ENCODE measurements at places on chromosomes 1 and 21.

- DNase-seq, result no peak
These were observed 14.2 kb upstream of the HSPG2 start for GRCh38 chr1:21951226-21951870.

DNA sequence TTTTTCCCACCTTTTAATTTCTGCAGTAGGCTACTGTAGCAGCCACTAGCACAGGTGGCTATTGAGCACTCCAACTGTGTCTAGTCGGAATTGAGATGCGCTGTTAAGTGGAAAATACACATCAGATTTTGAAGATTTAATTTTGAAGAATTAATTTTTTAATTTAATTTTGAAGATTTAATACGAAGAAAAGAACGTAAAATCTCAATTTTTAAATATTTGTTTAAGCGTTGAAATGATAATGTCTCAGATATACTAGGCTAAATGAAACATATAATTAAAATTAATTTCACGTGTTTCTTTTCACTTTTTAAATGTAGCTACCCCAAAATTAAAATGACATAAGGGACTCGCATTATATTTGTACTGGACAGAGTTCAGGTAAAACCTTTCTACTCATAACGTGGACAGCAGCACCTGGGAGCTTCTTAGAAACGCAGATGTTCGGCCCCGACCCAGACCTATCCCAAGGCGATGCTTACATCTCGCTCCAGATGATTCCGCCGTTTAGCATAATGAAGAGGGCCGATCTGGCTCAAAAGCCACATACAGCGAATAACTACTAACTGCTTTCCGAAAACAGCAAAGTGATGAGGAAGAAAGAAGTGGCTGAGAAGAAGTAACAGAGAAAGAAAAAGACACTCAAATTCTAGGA, 717 bp downstream of the CRYZL1 start:
- no peak for DNase-seq

DNA sequence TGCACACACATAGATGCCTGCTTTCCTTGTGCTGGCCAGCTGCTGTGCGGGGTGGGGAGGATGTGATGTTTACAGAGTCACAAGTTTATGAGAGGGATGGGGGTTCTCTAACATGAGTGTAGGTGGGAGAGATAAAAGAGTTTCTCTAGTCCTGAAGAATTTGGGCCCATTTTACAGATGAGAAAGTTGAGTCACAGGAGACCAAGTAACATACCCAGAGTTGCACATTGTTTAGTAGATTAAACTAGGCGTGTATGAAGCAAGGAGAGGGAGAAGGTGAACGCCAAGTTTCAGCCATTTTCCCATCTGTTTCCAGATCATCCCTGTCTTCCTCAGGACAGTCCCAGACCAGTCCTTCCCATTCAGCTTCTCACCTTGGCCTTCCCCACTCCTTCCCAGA, 126.7 kb downstream of the EPHB2 start:
- no peak for DNase-seq

DNA sequence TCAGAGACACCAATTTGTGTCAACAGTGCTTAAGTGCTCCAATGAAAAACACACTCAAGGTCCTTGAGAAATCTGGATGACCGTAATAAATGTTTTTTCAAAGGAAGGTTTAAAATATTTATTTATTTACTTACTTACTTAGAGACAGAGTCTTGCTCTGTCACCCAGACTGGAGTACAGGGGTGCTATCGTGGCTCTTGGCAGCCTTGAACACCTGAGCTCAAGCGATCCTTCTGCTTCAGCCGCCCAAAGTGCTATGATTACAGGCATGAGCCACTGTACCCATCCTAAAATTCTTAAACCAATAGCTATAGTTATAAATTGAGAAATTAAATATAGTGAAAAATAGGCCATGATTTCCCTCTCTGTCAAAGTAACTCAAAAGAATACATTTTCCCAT, 17.3 kb upstream of the ERICH3 start:
- DNase-seq, result no peak

- no peak for DNase-seq
These were observed 71.2 kb upstream of the HOOK1 start for GRCh38 chr1:59743324-59744091.
